Kidney glomerular epithelial cell (primary cell): ENCODE measurements at places on chromosomes 7 and 10.

GRCh38 chr10:128710098-128710797, 584.0 kb upstream of the MKI67 start:
- no peak for DNase-seq

DNA sequence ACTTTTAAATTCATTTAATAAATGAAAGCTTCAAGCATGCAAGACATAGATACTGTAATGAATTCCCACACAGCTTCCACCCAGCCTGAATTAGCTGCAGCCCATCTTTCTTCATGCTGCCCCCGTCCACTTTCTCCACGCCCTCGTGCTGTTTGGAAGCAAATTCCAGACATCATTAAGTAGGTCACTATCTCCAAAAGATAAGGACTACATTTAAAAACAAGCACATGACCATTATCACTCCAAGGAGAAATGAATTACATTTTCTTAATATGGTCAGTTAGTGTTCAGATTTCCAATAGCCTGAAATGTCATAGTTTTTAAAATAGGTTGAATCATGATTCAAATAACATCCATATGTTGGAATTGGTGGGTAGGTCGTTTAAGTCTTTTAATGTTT, 24.3 kb downstream of the LMTK2 start:
- no peak for DNase-seq

GRCh38 chr10:51527522-51528219, 171.7 kb downstream of the CSTF2T start:
- DNase-seq = no peak

GRCh38 chr7:86844608-86845007, 200.9 kb downstream of the GRM3 start:
- no peak for DNase-seq

DNA sequence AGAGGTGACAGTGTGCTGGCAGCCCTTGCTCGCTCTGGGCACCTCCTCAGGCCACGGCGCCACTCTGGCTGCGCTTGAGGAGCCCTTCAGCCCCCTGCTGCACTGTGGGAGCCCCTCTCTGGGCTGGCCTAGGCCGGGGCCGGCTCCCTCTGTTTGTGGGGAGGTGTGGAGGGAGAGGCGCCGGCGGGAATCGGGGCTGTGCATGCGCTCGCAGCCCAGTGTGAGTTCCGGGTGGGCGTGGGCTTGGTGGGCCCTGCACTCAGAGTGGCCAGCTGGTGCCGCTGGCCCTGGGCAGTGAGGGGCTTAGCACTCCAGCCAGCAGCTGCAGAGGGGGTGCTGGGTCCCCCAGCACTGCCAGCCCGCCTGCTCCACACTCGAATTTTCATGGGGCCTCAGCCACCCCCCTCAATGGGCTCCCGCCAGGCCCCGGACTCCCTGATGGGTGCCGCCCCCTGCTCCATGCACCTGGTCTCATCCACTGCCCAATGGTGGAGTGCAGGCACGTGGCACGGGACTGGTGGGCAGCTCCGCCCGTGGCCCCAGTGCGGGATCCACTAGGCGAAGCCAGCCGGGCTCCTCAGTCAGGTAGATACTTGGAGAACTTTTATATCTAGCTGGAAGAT, 96.7 kb upstream of the BET1 start:
- DNase-seq = no peak

DNA sequence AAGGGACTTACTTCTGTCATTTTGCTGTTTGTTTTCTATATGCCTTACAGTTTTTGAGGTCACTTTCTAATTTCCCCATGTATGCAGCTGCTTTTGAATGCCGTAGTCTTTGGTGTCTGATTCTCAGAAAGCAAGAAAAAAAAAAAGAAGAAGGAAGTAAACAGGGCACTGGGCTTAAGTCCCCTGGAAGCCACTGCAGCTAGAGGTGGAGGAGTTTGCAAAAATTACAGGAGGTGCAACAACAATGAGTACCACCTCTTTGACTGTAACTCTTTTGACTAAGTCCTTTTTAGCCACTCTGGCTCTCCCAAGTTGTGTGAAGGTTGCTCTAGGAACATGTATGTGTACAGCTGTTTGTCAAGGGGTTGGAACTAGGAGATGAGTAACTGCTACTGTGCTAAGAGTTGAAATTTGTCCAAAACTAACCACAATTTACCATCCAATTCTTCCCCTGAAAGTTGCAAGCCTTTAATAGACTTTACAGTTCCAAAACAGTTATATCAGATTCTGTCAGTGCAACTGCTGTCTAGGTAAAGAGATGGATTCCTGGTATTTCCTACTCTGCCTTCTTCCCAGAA, 588.0 kb upstream of the LRRN3 start:
- DNase-seq = no peak

- DNase-seq = peak; percentile 37
Measured at GRCh38 chr7:32496052-32496813, 944 bp downstream of the AVL9 start.

- DNase-seq = no peak
Measured at GRCh38 chr7:100185726-100186125, 8.0 kb downstream of the STAG3 start.

GRCh38 chr7:387132-388022, 97.4 kb downstream of the FOXL3 start:
- no peak for DNase-seq

DNA sequence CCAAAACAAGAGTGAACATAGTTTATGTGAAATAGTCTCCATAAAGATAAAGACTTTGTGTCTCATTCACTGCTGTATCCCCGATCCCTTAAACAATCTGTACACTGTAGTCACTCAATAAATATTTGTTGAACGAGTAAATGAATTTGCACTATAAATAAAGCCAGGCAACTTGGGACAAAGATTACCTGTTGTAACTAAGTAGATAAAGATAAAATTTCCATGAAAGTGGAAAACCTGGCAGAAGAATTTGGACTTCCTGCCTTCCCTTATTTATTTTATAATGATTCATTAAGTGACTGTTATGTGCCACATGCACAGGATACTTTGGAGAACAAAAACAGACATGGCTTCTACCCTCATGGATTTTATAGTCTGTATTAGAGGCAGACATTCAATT, 277.7 kb upstream of the KAT6B start:
- DNase-seq = no peak

GRCh38 chr7:76065016-76065612, 17.2 kb downstream of the MDH2 start:
- DNase-seq = no peak

DNA sequence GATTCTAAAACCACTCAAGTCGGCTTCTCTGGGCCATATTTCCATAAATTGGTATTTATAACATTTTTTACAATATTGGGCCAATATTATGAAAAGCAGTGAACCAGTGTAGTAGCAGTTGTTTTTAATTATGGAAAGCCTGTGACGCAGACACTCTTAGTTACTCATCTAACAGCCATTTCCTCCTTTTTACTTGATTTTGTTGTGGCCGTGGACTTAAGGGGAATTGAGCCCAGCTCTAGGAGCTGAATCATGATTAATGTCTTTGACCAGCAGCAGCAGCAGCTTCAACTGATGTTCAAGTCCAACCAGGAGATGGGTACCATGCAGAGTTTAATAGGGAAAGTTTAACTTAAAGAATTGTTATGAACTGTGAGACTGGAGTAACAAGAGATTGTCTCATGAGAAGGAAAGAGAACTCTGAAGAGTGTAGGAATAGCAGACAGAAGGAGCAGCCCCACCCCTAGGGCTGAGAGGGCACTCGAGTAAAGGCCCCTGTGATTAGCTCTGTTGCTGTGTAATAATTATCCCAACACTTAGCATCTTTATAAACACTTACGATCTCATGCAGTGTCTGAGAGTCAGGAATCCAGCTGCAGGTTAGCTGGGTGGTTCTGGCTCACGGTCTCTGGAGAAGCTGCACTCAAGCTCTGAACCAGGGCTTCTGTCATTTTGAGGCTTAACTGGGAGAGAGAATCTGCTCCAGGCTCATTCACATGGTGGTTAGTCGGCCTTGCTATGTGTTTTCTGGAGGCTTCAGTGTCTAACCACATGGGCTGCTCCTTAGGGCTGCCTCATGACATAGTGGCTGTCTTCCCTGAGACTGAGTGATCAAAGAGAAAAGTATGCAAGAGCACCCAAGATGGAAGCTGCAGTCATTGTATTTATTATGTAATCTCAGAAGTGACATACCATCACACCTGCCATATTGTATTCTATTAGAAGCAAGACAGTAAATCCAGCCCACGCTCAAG, 4.6 kb downstream of the LANCL2 start:
- DNase-seq = peak; percentile 21

GRCh38 chr7:148253629-148254028, 336.9 kb upstream of the C7orf33 start:
- DNase-seq = no peak

DNA sequence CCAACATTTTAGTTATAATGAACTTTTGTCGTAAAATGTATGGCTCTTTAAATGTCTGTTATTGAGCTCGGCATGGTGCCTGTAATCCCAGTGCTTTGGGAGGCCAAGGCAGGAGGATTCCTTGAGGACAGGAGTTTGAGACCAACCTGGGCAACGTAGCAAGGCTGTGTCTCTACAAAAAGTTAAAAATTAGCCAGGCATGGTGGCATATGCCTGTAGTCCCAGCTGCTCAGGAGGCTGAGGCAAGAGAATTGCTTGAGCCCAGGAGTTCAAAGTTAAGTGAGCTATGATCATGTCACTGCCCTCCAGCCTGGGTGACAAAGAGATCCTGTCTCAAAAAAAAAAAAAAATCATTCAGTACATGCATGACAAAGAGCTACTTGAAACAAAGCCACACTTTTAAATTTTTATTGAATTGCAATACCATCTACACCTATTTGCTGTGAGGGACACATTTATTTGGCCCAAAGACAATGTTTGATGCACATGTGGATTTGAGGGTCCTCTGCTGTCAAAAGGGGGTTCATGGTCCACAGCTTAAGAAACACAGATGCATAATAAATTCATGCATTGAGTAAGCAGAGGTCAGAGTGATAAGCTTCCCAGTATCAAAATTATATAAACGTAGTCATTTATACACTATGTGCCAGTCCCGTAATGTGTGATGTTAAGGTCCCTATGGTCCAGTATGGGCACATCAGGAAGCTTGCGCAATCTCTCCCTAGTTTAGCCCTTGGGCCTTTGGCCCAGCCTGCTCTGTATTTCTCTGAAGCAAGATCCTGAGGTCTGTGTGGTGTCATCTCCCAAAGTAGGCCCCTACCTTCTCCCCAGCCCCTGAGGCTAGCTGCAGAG, 4.4 kb upstream of the MALSU1 start:
- DNase-seq = no peak

DNA sequence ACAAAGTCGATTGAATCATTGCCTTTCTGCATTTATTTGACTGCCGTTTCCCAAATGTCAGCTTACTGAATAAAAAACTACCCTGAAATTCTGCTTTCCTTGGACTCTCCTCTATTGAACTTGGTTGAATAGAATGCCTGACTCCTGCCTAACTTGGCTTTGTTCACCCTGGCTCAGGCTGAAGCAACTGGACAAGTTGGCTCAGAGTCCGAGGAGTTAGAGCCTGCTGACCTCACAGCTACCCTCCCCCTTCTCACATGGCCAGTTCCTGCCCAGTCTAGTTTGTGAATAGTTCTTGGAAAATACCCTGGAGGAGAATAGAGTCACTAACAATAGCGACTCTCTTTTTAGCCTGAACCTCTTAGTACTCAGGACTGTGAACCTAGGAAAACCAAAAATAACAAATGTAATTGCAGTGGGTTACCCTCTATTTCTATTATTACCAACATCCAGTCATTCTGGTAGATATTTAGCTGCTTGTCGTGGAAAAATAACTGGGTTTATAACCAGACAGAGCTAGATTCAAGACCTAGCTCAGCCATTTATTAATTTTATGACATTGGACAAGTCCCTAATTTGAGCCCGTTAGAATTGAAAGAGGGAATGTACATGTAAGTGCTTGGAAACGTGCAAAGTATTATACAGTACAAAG, 17.3 kb upstream of the NRBF2 start:
- DNase-seq = no peak

DNA sequence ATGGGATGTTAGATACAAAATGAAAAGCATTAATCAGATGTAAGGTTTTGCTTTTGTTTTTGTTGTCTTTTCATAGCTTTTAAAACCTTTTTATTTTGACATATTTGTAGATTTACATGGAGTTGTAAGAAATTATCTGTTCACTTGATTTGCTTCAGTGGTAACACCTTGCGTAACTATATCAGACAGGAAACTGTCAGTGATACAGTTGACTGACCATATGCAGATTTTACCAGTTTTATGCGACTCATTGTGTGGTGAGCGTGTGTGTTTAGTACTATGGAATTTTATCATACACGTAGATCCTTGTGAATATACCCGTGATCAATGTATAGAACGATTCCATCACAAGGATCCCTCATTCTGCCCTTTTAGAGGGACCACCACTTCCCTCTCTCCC, 701.4 kb downstream of the SUGCT start:
- no peak for DNase-seq

GRCh38 chr10:81600185-81600584, 274.8 kb upstream of the NRG3 start:
- peak; percentile 75 for DNase-seq

- no peak for DNase-seq
Measured at GRCh38 chr7:85521108-85521694, 334.3 kb upstream of the SEMA3D start.

DNA sequence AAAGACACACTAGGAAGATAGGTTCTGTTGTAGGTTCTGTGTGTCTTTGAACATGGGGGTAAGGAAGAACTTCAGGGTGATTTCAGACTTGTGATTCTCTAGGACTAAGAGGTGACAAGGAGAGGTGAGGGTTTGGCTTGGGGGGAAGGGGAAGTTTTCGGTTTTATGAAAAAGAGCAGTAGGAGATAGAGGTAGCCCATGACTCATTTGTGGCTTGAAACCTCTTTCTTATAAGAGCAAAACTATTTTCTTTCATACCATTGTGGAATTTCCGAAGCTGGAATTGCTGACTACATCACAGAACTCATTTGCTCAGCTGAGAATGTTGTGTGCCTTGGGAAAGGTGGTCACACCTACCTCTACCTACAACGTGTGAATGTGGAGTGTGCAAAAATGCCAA, 39.6 kb upstream of the IKZF1 start:
- no peak for DNase-seq

- no peak for DNase-seq
Measured at GRCh38 chr7:96285579-96285978, 36.3 kb downstream of the SLC25A13 start.

- DNase-seq = no peak
Measured at GRCh38 chr7:105877736-105878135, 1.3 kb upstream of the ATXN7L1 start.

- no peak for DNase-seq
Measured at GRCh38 chr7:44215531-44215930, 14.8 kb downstream of the YKT6 start.

DNA sequence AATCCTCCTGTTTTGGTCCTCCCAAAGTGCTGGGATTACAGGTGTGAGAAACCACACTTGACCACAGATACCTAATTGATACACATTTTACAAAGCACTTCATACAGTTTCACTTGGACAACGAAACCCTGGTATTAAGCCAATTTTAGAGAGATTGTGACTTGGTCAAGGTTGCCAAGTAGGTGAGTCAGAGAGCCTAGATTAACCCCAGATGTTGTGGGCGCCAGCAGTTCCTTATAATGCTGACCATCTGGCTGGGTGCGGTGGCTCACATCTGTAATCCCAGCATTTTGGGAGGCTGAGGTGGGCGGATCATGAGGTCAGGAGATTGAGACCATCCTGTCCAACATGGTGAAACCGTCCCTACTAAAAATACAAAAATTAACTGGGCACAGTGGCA, 4.9 kb upstream of the PHKG1 start:
- DNase-seq = no peak

- DNase-seq = no peak
Measured at GRCh38 chr7:73622909-73623797, 1.2 kb downstream of the MLXIPL start.
